HT-29 (cell line): ENCODE measurements at places on chromosomes 16 and 17. TPM values are rescaled to one million over a fixed set of nuclear protein-coding genes. Genes with fewer than 3 reads are reported as not detected.

The ITGAX gene
- 0.15 and 0.26 TPM in 2 replicates for total RNA-seq

The RAB11FIP4 gene
- 58.3 and 59.5 TPM in 2 replicates for total RNA-seq

The GPR142 gene
- total RNA-seq = 0.15 and 1.3 TPM in 2 replicates

The CACNG1 gene
- total RNA-seq = not detected in 2 replicates

The HS3ST2 gene
- total RNA-seq = not detected in 2 replicates
